ENCODE measurements at places on chromosomes 11 and 22.

GRCh38 chr11:30868626-30869081, 282.5 kb upstream of the MPPED2 start:
- no peak for DNase-seq

GRCh38 chr11:123797114-123797513, 9.0 kb downstream of the OR6M1 start:
- DNase-seq, result no peak

GRCh38 chr11:1852271-1852876, 510 bp upstream of the LSP1 start:
- no peak for DNase-seq

GRCh38 chr22:49192180-49192856, 635.4 kb downstream of the BRD1 start:
- DNase-seq, result no peak

GRCh38 chr11:72129381-72129780, 6.1 kb upstream of the FOLR3 start:
- no peak for DNase-seq

- no peak for DNase-seq
These were observed 109.5 kb downstream of the RASSF10 start for GRCh38 chr11:13118650-13119049.

- DNase-seq, result no peak
These were observed 208.3 kb downstream of the CEP164 start for GRCh38 chr11:117535850-117536411.

GRCh38 chr11:17369684-17370243, 18.2 kb downstream of the NCR3LG1 start:
- no peak for DNase-seq

DNA sequence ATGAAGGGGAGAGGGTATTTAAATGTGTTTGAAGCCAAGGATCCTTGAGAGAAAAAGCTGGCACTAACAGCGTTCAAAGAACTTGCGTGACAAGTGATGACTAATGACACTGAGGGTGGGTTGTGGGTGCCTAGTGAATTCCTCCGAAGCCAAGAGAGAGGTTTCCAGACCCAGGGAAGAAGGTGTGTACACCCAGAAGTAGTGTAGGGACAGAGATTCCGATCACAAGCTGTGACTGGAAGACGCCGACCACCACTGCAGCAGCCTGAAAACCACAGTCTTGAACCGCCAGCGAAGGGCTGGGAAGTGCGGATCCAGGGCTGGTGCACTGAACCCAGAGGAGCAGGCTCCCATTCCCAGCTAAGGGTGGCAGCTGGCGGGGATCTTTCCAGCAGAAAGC, 9.5 kb downstream of the PPARA start:
- DNase-seq, result no peak

DNA sequence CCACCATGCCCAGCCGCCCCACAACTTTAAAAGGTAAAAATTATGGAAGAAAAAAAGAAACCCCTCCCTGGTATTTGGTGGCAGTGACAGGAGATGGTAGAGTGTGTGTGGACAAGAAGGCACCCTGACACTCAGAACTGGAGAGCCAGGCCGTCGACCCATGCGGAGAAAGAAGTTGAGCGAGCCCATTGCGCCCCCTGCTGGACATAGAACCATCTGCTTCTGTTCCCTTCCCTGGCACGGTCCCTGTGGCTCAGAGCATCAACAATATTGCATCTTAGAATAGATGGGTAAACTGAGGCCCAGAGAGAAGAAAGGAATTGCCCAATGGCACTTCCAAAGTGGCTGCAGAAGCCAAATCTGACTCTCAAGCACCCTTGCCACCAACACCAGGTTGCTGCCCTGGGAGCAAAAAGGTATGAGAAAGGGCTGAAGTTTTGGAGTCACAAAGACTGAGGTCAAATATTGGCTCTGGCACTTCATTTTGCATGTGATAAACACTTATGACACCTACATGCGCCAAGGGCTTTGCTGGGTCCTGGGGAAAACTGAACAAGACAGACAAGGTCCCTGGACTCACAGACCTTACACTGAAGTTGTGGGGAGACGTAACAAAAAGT, 8.6 kb downstream of the MRPL11 start:
- DNase-seq, result peak; percentile 8

DNA sequence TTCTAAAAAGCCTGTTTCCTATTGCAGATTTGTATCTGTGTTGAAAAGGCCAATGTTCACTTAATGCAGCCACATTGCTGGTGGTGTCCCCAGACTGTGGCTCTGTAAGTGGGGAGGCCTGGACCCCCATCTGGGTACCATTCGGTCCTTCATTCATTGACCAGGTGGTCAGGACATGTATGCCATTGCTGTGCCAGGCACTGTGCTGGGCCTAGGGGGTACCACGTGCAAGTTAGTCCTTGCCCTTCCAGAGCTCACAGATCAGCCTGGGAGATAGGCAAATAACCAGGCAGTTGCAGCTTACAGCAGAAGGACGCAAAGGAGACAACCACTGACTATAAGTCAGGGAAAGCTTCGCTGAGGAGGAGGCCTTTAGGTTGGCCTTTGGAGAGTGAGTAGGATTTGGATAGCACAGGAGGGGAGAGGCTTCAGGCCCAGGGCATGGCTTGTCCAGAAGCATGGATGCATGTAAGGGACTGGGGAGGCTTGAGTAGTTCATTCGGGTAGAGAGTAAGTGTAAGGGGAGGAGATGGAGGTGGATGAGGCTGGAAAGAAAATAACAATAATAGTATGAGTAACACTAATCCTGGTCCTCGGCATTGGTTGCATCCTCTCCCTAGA, 5.0 kb downstream of the PRDM11 start:
- DNase-seq, result no peak

GRCh38 chr22:22713416-22713815, 69.0 kb downstream of the GGTLC2 start:
- no peak for DNase-seq

DNA sequence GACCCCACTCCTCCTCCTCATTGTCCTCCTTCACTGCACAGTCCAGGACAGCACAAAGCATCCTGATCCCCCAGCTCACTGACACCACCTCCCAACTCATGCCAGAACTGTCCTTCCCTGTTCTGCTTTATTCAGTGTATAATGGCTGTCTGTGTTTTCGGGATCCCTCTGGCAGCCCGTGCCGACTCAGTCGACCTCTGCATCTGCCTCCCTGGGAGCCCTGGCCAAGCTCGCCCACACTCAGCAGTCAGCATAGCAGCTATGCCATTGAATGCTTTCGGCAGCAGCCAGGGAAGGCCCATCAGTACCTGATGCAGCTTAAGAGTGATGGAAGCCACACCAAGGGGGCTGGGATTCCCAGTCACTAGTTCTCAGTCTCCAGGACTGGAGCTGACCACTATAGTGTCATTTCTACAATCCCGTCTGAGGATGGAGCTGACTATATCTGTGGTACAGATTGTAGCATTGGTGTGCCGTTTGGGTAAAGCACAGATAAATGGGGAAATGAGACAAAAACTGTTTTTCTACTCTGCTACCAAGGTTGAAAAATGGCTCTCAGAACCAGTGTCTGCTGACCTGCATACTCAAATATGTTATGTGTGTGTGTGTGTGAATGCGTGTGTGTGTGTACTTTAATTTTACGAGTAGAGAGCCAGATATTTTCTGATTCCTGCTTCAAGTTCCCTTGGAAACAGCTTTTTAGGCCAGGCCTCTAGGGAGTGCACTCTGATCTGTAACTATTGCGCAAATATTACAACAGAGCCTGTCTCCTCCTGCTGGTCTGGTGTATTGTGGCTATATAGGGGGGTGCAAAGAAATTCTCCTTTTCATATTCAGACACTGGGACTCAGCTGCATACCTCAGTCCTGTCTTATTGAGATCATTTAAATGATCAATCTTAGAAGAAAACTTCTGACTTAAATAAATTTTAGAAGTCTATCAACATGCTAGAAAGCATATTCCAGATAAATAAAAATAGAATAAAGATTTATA, 78.8 kb upstream of the TOP3B start:
- DNase-seq, result no peak

DNA sequence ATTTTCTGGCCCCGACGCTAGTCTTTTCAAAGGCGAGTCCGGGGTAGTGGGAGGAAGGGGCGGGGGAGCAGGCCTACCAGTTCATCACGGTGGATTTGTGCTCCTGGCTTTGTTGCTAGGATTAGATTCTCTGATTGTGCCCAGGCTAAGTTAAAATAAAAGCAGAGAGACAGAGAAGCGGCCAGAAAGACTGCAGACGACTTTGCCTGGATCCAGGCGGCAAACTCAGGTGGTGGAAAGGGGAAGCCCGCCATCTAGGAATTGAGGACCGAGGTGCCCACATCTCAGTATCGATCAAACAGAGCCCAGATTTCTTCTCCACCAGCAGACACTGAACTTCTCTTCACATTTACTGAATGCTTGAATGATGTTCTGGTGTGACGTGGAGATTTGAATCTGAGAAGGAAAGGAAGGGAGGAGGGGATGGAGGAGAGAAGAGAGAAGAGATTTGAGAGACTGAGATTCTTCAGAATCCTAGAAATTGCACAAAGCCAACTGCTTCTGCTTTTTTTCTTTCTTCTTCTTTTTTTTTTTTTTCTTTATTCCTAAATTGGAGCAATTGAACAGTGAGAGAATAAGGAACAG, 2.7 kb downstream of the FAT3 start:
- no peak for DNase-seq

GRCh38 chr22:47239474-47239860, 477.0 kb downstream of the TBC1D22A start:
- DNase-seq, result no peak

GRCh38 chr11:64649291-64649697, 58.3 kb downstream of the SLC22A12 start:
- no peak for DNase-seq

- no peak for DNase-seq
These were observed 1106.8 kb downstream of the BRD1 start for GRCh38 chr22:48720662-48721394.

DNA sequence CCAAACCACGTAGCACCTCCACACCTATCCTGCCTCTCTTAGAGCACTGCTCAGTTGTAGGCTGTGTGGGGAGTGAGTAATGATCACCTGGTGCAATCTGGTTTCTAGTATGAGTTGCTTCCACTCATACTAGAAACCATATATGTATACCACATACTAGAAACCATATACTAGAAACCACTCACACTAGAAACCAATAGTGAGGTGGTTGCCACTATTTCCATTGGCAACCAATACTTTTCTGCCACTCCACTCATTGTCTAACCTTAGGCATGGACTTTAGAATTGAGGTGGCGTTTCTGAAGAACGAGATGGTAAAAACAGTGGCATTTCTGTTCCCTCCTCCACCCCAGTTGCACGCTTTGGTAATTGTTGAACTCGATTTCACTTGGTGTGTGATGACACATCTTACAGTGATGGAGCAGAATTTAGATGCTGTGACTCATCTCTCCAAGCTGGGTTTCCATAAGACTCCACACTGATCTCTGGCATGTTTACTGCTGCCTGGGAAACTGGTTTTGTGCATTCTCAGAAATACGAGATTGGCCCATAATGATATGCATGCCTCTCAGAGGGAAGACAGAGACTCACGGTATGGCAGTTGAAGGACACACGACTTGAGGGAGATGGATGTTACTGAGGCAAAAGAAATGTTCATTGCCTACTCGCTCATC, 82.9 kb downstream of the KIRREL3 start:
- no peak for DNase-seq

- no peak for DNase-seq
These were observed 318.5 kb downstream of the BLID start for GRCh38 chr11:121797496-121797895.

- DNase-seq, result no peak
These were observed 74.6 kb upstream of the SUSD2 start for GRCh38 chr22:24106385-24107381.

GRCh38 chr22:31477329-31477728, 12.3 kb downstream of the EIF4ENIF1 start:
- no peak for DNase-seq

DNA sequence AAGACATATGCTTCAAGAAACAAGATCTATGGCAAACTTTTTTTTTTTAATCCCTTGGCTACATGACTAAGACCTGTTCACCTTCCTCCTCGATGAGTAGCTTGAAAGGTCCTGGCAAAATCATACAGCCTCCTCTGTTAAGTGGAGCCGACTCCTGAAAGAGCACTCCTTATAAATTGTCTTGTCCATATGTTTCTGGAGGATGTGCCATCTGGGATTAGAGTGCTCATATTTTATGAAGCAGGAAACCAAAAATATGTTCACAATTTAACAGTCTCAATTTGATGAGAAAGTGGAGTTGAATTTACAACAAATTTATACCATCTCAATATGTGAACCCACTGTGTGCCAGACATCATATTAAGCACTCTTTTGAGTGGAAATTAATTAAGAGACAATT, 912.1 kb upstream of the FAT3 start:
- no peak for DNase-seq

GRCh38 chr11:561148-562003, 606 bp downstream of the RASSF7 start:
- DNase-seq, result no peak

GRCh38 chr11:64232967-64233315, 1.4 kb upstream of the VEGFB start:
- DNase-seq, result no peak

- no peak for DNase-seq
These were observed 446.9 kb downstream of the BRD1 start for GRCh38 chr22:49380828-49381114.

DNA sequence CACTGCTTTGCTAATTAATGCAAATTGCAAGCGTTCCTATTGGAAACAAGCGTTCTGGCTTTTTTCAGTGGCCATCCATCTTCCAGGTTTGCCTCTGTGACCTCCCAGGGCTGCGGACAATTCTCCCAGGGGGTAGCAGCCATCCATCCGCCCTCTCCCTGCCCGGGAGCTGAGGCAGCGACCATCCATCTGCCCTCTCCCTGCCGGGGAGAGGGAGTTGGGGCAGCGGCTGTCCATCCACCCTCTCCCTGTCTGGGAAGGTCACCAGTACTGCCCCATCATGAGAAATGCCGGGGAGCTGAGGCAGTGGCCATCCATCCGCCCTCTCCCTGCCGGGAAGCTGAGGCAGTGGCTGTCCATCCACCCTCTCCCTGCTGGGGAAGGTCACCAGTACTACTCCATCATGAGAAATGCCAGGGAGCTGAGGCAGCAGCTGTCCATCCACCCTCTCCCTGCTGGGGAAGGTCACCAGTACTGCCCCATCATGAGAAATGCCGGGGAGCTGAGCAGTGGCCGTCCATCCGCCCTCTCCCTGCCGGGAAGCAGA, 394.7 kb downstream of the BRD1 start:
- DNase-seq, result no peak

DNA sequence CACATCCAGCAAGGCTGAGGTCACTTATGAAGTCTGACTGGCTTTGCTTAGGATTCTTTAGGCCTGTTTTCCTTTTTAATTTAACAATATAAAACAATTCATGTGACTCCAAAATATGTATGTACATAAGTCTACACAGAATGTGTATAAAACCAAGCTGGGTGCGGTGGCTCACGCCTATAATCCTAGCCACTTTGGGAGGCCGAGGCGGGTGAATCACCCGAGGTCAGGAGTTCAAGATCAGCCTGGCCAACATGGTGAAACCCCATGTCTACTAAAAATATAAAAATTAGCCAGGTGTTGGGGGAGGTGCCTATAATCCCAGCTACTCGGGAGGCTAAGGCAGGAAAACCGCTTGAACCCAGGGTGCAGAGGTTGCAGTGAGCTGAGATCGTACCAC, 83.1 kb downstream of the SHANK2 start:
- no peak for DNase-seq

DNA sequence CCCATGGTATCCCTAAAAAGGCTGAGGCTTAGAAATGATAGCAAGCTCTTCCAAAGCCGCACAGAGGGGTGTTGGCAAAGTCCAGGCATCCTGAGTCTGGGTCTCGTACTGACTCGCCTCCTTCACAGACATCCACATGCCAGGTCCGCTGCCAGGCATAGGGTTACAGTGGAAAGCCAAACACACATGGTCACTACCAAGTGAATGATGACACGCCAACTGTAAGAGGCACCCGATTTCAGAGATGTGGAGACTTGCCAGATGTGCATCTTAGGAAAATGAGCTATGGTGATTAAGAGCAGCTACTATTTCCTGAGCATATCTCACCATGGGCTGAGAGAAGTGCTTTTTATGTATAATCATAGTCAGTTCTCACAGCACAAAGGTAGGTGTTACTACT, 314.9 kb downstream of the MIAT start:
- DNase-seq, result no peak
